ENCODE measurements at places on chromosomes 13 and 19. TPM values are rescaled to one million over a fixed set of nuclear protein-coding genes. Genes with fewer than 3 reads are reported as not detected.

GRCh38 chr19:10583036-10583776 lies 3.9 kb downstream of the AP1M2 start:
- H3K4me3 ChIP-seq, result no peak overlapping the region
- no peak overlapping the region for H3K27ac ChIP-seq
- H3K4me1 ChIP-seq, result peaks cover 3% of the 10 kb centered on the region
- peaks cover 6% of the 10 kb centered on the region for H3K36me3 ChIP-seq

- peaks cover 7% of the 10 kb centered on the region for H3K36me3 ChIP-seq
- peaks cover 12% of the 10 kb centered on the region for H3K4me1 ChIP-seq
- no peak overlapping the region for H3K4me3 ChIP-seq
Measured at GRCh38 chr19:56309511-56310185, 5.0 kb downstream of the ZSCAN5A start.

ZNF784 gene
- total RNA-seq, result 7.9 TPM

PSG6 gene
- not detected for total RNA-seq

DNA sequence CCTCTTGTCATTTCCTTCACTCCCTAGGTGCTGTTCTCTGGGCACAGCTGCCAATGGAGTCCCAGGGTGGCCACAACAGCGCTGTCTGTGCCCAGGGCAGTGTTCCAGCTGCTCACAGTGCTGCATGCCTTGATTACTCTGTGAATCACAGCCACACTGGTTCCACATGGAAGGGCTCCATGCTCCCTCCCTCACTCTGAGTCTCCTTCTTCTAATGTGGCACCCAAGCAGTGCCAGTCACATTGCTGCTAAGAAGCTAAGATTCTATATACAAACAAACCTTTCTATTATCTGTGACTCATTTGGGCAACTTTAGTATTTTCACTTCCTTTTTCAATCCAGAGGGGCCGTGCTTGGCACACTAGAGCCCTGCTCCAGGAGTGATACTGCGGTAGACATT lies 248.7 kb downstream of the TDRD3 start:
- peaks cover 3% of the 10 kb centered on the region for H3K4me1 ChIP-seq
- H3K27ac ChIP-seq, result no peak overlapping the region
- no peak for DNase-seq
- peaks cover 10% of the 10 kb centered on the region for H3K27me3 ChIP-seq
- H3K4me3 ChIP-seq, result no peak overlapping the region

VSTM2B gene
- not detected for total RNA-seq

Data from chondrocyte (in vitro differentiated cells).